Fibroblast of villous mesenchyme (primary cell): ENCODE measurements at places on chromosomes 3 and 15.
A peak's percentile ranks its signal among the peaks of the same experiment; 100 is the strongest.

DNA sequence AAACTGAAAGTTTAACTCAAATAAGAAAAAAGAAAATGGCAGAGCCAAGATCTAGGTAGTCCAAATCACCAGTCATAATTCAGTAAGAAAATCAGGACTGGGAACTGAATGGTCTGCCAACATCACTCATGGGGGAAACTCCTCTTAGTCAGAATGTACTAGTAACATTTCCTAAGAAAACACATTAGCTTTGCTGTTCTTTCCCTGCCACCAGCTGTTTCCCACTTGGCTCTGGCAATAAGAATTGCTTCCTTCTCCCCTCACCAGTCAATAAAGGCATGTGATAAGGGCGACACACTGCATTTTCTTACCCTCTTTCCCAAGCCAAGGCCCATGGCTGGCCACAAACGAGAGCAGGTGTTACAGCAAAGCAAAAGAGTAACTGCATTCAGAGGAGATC, 46.1 kb downstream of the PIK3R4 start:
- no peak for DNase-seq

DNA sequence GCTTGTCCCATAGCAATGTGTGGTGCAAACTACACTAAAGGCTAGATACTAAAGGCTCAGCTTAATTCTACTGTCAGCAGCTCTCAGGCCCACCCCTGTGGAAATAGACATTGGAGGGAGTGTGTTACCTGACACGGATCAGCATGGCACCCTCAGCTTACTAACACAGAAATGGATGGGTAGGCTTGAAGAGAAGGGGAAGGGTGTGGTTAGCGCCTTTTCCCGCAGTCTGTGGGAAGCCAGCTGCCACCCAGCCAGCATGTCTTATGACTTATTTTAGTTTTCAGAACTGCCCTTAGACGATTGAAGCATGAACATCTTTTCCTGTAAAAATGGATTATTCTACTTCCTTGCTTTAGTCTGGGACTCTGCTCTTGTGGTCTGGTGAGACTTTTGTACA, 25.8 kb upstream of the ADPGK start:
- no peak for DNase-seq

DNA sequence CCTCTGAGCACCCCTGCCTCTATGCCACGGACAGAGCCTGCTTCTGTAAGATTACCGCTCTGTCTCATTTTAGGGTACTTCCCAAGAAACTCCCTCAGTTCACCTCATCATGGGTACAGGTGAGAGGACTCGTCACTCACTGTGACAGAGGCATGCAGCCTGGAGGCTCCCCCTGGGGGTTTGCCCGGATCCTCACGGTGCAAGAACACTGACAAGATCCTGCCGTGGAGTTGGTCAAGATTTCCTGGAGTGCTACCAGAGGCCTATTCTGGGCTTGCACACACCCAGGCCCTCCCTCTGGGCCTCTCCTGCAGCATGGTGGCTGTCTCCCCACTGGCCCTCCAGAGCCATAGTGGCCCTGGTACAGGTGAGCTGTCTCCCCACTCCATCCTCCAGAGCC, 103.1 kb upstream of the TNIK start:
- DNase-seq, result no peak

- no peak for DNase-seq
Observed at GRCh38 chr3:16127249-16127648, 47.2 kb upstream of the GALNT15 start.

DNA sequence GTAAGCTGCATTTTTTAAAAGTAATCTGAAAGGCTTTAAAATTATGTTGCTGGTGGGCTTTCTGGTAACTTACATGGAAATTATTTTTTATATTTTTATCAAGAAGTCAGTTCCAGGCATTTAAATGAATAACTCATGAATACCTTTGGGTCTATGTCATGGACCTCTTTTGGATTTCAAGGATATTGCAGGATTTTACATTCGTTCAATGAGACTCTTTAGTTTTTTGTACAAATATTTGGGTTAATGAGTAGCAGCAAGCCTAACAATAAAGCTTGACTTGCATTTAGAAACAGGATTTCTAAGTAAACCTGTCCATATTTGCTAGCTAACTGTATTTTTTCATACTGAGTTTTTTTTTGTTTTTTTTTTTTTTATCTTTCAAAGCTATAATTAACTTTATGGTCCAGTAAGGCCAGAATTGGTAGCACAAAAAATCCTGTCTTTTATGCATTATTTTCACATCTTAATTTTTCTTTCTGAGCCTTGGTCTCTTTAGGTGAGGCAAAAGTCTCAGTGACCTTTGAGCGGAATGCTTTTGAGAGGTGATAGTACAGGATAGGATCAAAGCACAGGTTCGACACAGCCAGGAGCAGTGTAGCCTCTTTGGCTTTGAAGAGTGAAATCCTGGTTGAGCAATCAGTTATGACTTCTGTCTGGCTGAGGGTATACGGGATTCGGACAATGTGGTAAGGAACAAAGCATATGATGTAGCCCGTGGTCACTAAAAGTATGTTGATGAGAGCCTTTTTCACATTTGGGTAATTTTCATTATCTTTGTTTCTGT, 4.8 kb downstream of the GPR171 start:
- DNase-seq, result no peak

GRCh38 chr3:12898965-12899755, 57.8 kb upstream of the RPL32 start:
- no peak for DNase-seq

DNA sequence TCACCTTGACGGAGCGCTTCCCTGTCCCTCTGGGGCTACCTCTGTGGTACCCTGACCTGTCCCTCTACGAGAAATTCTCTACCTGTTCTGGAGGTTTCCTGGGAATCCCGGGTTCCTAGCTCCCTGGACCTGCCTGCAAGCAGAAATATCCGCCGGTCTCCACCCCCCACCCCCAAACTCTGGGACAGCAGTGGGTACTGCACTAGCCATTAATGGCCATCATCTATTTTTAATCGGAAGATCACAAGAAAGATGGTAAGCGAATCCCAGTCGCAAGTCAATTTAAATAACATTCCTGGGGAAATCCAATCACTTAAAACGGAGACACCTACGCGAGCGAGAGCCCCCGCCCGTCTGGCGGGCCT, 429 bp upstream of the C3orf80 start:
- DNase-seq, result no peak

DNA sequence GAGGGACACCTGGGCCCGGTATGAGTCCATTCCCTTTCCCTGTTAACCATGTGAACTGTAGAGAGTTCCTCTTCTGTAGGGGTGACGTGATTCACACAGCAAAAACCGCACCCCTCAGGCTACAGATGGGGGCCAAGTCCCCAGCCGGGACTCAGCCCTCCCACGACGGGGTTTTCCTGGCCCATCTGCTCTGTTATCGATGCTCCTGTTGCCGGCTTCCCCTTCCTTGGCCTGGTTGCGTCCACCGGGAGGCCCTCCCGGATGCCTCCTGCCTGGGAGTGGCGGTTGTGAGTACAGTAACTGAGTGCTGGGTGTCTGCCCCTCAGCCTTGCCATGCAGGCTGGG, 817 bp upstream of the PLXNA1 start:
- no peak for DNase-seq

- DNase-seq, result no peak
Observed at GRCh38 chr15:25701721-25702465, 161.2 kb downstream of the ATP10A start.

DNA sequence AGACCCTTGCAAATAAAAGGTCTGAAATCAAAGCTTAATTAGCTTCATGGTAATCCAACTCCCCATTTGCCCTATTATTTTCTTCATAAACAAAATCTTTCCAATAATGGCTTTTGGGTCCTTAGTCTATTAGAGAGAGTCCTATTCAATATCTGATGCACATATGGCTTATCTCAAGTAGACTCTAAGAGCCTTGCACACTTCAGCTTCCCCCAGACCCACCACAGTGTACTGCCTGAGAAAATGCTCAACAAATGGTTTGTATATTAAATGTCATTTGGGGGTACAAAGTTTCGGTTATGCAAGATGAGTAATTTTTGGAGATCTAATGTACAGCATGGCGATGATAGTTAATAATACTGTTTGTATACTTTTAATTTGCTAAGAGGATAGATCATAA, 28.9 kb downstream of the FSTL1 start:
- DNase-seq, result no peak

DNA sequence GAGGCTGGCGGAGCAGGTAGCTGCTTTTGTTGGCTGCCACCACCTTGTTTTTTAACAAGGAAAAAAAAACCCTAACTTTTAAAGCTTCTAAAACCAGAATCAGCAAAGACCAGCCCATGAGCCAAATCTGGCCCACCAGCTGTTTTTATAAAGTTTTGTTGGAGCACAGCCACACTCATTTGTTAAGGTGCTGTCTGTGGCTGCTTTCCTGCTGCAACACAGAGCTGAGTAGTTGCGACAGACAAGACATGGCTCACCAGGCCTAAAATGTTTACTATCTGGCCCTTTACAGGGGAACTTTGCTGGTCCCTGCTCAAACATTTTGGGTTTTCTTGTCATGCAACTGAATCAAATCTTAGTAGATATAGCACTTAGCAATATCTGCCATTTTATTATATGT, 18.9 kb downstream of the EFCAB12 start:
- DNase-seq, result peak; percentile 76

- peak; percentile 10 for DNase-seq
Observed at GRCh38 chr3:194306771-194307640, 44.1 kb downstream of the CPN2 start.

DNA sequence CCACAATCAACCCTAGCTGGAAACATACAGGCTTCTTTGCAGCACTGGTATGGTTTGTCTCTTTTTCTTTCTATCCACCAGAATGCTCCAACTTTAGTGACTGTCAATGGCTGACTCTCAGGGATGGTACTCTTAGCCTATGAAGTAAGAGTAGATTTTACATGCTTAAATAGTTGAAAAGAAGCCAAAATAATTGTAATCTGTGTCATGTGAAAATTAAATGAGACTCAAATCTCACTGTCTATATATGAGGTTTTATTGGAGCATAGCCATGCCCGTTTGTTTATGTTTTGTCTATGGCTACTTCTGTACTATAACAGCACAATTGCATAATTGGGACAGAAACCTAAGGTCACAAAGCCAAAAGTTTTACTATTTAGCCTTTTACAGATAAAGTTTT, 29.1 kb upstream of the PDZRN3 start:
- peak; percentile 36 for DNase-seq

GRCh38 chr3:193805448-193805847, 212.4 kb downstream of the OPA1 start:
- peak; percentile 95 for DNase-seq

DNA sequence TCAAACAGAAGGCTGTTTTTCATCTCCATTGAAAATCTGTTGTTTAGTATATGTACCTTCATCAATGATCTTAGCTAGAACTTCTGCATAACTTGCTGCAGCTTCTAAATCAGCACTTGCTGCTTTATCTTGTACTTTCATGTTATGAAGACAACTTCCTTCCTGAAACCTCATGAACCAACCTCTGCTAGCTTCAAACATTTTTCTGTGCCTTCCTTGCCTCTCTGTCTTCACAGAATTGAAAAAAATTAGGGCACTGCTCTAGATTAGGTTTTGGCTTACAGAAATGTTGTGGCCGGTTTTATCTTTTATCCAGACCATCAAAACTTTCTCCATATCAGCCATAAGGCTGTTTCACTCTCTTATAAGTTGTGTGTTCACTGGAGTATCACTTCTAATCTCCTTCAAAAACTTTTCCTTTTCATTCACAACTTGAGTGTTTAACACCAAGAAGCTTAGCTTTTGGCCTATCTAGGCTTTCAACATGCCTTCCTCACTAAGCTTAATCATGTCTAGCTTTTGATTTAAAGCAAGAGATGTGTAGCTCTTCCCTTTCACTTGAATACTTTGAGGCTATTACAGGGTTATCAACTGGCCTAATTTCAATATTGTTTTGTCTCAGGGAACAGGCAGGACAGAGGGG, 78.6 kb downstream of the IGSF11 start:
- no peak for DNase-seq

DNA sequence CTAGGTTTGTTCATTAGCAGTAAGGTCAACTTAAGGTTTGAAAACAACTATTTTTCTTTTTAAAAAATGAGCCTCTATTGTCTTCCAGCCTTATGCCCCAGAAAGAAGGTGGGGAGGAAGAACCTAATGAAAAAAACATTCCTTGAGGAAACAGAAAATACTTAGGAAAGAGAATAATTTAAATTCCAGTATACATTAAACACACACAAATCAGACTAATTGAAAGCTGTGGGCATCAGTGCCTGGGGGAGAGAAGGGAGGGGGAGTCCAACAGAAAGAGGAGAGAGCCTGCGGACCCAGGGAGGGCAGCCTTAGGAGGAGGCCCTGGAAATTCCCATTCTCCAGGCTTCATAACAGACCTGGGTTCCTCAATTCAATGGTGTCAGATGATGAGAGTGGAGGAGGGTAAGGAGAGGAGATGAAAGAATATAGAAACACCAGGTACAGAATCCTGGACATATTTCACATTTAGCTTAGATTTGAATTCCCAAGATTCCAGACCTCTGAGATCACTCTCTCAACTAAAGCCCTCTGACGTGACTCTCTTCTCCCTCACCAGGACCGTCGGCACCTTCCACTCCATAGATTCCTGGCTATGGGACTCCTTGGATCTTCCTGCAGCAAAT, 320.5 kb upstream of the UMPS start:
- DNase-seq, result no peak

DNA sequence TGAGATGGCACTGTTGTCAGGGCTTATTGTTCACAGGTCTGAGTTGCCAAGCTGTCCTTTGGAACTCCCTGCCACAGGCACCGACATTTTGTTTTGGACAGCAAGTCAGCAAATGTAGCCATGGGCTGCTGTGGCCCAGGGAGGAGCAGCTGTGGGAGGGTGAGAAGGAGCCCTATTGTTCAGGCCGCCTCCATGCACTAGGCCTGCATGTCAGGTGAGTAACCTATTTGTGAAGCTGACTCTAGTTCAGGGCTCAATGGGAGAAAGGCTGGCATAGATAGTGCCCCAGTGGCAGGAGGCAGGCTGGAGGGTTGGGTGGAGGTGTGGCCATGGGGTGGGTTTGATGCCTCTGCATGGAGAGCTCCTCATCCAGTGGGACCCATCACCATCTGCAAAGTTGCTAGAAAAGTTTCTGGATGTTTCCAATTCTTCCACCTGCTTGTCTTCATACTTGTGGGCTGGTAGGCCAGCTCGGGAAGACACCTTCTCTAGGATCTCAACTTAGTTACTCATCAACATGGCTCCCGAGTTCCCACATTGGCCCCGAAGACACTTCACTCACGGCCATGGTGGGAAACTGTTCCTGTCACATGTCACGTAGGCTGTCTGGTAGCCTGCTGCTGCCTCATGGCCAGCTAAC, 19.5 kb downstream of the AMOTL2 start:
- DNase-seq, result no peak
